ENCODE measurements at places on chromosomes 3 and 15.

DNA sequence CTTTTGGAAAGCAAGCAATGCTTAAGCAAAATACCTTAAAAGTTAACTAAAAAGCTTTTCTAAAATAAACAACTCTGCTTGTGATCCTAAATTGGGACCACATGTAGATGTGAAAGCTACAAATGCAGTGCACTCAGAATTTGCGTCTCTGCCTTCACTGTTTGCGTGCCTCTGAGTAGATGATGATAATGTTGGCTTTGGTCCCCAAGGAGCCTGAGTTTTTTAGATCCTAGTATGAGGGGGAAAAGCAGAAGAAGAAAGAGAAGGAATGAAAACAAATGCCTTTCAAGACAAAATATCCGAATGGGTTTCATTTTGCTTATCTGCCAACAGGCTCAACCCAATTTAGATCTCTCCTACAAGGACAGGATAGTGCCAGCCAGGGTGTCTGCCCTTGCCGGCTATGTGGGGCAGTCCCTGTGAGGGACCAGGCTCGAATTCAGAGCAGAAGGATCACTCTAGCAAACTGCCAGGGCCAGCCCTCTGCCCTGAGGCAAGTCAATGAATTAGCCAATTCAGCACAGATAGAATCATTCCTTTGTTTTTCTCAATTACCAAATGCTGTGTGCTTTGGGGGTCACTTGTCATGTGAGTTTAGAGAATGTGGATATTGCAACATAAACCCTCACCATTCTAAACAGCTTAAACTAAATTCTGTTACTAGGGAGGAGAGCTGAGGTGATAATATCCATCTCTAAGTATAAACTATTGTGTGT lies 28.5 kb downstream of the SCG5 start:
- DNase-seq: no peak

- no peak for DNase-seq
Measured at GRCh38 chr3:11238880-11239279, 33.3 kb upstream of the ATG7 start.

DNA sequence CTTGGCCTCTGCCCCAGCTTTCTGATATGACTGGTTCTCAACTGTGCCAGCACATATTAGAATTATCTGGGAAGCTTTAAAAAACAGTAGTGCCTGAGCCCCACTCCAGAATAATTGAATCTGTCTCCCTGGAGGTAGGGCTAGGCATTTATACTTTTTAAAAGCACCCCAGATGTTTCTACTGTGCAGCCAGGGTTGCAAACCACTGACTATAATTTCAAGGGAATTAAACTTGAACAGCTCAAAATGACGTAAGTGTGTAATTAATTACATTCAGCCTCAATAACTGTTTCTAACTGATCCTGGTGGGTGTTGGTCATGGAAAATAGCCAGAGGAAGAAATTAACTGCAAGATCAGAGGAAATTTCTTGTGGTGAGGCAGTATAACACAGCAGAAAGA lies 4.4 kb upstream of the IRAK2 start:
- no peak for DNase-seq

DNA sequence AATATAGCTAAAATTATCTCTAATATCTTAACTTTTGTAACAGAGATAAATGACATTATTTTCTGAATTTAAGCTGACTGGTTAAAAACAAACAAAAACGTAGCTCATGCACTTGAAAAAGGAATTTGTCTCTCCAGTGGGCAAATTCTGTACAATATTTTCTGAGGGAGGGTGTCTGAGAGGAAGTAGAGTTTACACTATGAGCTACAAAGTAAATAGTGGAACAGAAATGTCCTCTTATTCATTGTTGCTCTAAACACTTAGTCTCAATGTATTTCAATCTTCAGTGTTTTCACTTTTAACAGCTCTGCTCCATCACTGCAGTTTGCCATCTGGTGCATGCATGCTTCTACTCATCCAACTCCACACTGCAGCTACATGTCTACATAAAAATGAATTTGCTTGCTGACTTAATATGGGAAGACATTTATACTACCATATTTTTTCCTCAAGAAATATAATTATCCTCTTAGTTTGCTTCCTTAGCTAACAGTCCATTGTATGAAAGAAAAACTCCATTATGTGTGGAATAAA lies 817.4 kb upstream of the LMCD1 start:
- no peak for DNase-seq

GRCh38 chr15:91456251-91456718 lies 356.2 kb downstream of the SV2B start:
- no peak for DNase-seq
